ENCODE measurements at places on chromosomes 4 and X.

DNA sequence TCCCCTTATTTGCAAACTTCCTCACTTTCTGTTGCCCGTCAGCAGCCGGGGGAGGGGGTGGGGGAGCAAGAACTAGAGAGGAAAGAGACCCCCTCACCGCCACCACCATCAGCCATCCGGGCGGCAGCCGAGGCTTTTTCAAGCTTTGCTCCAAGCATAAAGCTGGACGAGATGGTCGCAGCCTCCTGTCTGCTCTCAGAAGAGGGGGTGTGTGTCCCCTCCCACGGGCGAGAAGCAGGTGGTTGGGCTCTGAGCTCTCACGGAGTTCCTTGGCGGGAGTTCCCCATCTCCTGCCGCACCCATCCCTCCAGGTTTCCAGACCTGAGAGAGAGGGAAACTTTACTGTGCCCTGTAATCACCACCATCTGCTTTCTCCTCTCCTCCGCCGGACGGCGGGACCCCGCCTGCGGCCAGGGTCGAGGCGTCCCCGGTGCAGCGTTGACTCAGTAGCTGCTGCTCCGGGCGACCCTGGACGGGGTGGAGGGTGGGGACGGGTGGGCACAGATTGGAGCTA, 4.7 kb upstream of the ARX start:
- DNase-seq, result no peak

GRCh38 chr4:155929833-155930232, 23.8 kb downstream of the CTSO start:
- DNase-seq, result no peak

- DNase-seq, result no peak
Observed at GRCh38 chr4:155887847-155888570, 15.5 kb upstream of the TDO2 start.

DNA sequence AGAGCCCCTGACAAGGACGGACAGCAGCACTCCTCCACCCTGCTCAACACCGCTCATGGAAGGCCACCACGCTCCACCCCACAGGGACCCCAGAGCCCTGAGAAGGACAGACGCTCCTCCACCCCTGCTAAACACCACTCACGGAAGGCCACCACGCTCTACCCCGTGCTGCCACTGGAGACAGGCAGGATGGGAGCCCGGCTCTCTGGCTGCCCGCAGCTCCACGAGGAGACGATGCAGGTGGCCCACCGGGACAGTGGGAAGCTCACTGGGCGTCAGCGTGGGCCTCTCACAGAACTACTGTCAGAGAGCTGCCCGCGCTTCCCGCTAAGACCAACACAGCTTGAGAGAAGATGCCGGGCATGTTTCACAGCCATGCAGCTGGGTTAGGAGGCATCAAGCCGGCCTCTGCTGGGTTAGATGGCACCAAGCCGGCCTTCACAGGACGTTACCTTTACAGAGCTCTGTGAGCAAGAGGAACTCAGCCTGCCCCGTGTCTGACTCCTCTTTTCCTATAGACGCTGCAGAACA, 20.8 kb downstream of the GAK start:
- no peak for DNase-seq

- peak; percentile 44 for DNase-seq
Observed at GRCh38 chr4:173013232-173013930, 155.2 kb upstream of the GALNT7 start.

DNA sequence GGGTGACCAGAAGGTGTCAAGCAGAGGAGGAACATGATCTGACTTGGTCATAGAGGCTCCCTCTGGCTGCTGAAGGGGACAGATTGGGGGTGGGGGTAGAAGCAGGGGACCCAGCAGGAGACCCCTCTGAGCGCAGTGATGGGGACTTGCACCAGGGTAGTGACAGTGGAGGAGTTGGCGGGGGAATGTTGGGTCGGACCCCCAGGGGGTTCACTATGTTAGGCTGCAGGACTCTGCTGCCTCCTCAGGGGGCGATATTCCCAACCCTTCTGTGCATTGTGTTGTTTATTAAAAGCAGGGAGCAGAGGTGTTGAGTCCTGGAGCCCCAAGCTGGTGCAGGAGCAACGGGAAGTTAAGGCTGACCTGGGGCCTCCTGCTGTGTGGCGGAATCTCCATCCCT, 8.8 kb downstream of the WDR13 start:
- DNase-seq, result no peak

DNA sequence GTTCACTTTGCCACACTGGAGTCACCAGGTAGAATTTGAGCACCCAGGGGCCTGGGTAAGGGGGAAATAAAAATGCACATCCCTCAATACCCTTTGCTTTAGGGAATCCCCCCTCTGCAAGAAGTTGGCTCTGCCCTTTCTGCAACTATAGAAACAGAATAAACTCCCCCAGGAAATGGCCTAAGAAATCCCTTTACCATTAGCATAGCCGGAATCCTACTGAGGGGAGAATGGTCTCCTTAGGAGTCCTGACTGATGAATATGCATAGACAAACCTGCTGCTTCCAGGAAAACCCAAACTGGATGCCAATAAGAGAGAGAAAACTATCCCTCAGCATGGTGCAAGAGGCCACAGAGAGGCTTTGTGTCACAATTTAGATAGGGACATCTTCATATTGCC, 11.0 kb downstream of the EFHC2 start:
- DNase-seq, result no peak

DNA sequence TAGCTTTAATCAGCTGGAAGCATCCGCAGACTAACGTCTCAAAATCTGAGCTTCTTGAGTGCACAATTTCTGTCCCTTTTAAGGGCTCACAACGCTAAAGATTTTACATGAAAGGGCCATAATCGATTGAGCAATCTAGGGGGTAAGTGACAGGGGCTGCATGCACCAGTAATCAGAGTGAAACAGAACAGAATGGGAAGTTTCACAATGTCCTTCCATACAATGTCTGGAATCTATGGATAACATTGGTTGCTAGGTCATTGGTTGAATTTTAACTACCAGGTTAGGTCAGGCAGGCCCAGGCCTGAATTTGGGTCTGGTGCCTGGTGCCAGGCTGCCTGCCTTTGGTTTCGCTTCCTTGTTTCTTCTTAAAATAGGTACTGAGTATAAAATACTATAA, 42.0 kb upstream of the MTMR8 start:
- no peak for DNase-seq

DNA sequence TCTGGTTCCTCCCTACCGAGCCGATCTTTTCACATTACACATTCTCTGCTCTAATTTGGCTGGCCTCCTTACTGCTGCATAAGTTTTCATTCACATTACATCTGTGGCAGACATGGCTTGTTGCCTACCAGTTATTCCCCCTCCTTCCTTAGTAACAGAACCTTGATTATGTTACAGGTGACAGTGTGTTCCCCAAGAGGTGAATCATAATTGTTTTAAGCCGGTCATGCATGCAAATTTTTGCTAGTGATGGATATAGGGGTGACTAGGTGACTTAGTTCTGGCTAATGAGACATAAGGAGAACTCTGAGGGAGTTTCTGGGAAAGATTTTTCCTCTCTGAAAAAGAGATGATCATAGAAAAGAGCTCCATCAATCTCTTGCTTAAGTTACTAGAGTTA, 8.4 kb upstream of the LAMP2 start:
- DNase-seq, result no peak

- no peak for DNase-seq
Observed at GRCh38 chrX:41739871-41740270, 15.9 kb downstream of the GPR82 start.

- no peak for DNase-seq
Observed at GRCh38 chr4:152309418-152309817, 226.5 kb downstream of the FBXW7 start.

DNA sequence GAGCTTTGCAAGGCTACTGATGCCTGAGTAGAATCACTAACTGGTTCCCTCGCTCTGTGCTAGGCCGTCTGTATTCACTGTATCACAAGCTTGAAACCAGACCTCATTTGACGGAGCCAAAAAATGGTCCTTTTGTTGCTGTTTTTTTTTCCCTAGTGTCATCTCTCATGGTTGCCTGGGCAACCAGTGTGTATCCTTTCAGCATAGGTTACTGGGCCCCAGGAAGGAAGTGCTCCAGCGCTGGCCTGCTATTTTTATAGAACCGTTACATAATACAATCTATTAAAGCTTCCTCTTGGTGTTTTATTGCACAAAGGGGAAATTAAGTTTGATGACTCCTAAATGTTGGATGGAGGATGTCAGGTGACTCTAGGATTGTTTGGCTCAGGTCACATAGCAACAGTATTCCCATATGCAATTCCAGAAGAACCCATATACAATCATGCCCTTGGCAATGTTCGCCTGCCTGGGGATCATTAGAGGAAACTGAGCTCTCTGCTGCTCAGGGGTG, 220.4 kb downstream of the SPRY1 start:
- DNase-seq, result peak; percentile 85

GRCh38 chr4:11149612-11150259, 279.0 kb downstream of the HS3ST1 start:
- DNase-seq, result no peak

DNA sequence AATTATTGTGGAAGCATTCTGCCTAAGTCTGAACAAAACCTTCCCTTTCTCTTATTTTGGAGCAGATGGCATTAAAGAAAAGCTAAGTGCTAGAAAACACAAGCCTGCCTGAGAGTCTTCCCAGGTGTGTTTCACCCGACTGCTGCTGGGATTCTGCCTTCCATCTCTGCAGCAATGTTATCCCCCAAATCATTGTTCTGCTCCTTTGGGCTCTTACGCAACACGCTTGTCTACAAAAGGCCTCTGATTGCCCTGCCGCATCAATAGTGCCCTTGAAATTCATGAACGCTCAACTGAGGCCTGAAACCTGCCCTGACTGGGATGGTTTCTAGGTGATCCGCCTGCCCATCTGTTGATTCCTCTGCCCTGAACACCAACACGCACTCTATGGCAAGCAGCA, 80.3 kb downstream of the SEL1L3 start:
- DNase-seq, result no peak

- no peak for DNase-seq
Observed at GRCh38 chr4:47493238-47494123, 8.4 kb downstream of the ATP10D start.

- no peak for DNase-seq
Observed at GRCh38 chrX:85215946-85216345, 27.6 kb downstream of the SATL1 start.
